Ecto neural progenitor cell (in vitro differentiated cells): ENCODE measurements at places on chromosomes 7 and 10.

DNA sequence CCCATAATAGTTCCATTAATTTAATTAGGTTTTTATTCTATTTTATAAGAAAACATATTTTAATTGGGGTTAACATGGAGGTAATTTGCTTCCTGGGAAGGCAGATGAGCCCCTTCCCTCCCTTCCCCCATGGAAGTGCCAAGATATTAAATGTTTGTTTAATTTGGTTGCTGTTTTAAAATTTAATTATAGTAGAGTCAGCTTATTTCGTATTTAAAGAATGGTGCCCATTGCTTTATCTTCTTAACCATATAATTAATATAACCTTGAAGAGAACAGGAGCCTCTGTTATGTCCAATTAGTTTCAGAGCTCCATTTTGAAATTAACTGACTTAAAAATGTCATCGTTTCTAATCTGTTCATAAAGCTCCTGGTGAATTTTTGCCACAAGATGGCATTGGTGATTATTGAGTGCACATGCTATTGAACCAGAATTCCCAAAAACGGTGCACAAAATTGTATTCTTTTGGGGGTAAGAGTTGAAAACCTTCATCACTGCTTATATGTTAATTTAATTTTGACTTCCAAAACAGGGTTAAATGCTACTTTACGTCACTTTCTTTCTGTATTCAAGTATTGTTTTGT lies 26.0 kb downstream of the KLHDC10 start:
- DNase-seq: no peak

GRCh38 chr7:37259319-37259821 lies 189.3 kb downstream of the ELMO1 start:
- no peak for DNase-seq

GRCh38 chr7:12162415-12163113 lies 48.5 kb upstream of the TMEM106B start:
- no peak for DNase-seq

- peak; percentile 46 for DNase-seq
Observed at GRCh38 chr10:111078505-111079185, 1.8 kb downstream of the ADRA2A start.

DNA sequence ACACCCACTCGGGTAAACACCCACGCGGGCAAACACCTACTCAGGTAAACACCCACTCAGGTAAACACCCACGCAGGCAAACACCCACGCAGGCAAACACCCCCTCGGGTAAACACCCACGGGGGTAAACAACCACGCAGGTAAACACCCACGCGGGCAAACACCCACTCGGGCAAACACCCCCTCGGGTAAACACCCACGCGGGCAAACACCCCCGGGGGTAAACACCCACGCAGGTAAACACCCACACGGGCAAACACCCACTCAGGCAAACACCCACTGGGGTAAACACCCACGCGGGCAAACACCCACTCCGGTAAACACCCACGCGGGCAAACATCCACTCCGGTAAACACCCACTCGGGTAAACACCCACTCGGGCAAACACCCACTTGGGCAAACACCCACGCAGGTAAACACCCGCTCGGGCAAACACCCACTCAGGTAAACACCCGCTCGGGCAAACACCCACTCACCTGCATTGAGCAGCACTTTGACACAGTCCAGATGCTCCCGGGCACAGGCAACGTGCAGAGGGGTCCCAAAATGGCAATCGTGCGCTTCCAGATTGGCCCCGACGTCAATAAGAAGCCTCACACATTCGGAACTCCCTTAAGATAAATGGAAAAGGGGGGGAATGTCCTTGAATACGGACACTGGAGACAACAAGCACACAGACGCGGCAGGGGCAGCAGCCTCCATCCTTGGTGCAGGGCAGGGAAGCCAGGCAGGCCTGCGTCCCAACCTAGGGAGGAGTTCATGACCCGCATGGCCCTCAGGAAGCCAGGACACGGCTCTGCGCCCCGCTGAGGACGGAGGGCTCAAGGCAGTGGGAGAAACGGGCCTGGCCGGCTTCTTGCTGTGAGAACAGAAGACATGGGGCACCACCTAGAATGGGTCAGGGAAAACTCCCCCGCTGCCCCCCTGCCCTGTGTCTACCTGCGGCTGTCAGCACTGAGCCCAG lies 17.6 kb downstream of the ASB13 start:
- no peak for DNase-seq

DNA sequence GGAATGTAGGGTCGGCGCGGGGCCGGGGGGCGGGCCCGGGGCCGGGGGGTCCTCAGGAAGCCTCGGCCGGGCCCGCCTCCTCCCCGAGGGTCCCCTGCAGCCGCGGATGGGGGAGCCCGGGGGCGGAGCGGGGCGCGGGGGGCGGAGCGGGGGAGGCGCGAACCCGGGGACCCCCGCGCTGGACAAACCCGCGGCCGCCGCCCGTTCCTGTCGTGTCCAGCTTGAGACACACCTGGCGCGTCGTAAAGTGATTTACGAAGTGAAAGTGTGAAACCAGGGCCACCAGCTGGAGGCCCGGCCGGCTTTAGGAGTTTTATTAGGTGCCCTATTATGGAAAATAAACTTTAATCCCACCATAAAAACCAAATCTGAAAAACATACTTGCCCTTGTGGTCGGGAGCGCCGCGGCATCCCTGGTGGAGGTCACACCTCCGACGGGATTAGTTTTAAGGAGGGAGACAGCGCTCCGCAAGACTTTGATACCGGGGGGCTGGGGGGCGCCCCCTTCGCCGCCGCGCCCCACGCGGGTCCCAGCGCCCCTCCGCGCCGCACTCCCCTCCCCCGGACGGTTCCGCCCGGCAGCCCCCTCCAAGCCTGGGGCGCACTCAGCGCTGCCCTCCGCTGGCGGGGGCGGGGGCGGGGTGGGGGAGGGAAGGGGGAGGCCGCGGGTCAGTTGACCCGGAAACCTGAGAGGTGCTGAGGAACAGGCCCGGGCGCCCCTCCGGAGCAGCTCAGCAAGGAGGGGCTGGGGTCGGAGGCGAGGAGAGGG lies 10.3 kb downstream of the MNX1 start:
- DNase-seq: peak; percentile 48

DNA sequence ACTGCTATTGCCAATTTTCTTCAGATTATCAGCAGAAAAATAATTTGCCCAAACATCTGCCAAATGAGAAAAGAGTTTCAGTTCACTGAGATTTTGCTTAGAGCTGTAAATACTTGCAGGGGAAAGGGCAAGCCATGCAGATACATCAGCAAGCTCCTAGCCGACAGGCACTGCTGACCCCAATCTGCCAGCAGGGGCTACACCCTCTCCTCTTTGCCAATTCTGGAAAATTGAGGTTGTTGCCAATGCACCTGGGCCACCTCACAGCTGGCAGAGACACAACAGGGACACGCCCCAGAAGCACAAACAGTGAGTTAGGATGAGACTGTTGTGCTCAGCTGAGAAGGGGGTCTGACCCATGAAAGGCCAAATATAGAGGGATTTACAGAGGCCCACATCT lies 129.5 kb upstream of the MYO3A start:
- no peak for DNase-seq

DNA sequence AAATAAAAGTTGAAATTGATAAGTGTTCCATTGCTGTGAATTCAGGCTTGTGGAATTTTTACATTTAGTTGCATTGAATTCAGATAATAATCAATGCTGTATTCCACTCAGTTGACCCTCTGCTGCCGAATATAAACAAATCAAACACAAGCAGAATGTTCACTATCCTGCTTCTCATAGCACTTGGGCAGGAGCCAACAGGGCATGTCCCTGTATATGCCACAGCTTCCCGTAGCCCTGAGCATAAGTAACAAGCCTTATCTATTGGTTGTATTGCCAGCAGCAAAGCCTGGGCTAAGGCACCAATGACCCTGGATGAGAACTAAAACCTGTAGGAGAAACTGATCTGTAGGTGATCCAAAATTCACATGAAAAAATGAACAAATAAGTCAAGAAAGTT lies 145.9 kb downstream of the ARHGAP12 start:
- DNase-seq: no peak

DNA sequence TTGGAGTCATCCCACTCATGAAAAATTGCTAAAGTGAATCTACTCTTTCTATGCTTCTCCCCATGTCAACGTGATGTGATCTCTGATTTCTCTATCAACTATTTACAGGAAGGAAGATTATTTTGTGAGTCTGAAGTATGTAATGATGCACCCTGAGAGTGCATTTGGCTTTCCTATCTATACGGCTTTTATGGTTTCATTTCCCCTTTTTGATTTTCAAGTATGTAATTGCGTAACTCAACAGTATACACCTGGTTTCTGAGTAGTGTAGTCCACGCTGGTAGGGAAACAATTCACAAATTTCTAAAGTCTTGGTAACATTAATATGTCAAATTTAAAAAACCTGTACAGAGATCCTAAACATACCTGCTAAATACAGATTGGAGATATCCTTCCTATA lies 194.7 kb upstream of the SEMA3A start:
- DNase-seq: no peak

DNA sequence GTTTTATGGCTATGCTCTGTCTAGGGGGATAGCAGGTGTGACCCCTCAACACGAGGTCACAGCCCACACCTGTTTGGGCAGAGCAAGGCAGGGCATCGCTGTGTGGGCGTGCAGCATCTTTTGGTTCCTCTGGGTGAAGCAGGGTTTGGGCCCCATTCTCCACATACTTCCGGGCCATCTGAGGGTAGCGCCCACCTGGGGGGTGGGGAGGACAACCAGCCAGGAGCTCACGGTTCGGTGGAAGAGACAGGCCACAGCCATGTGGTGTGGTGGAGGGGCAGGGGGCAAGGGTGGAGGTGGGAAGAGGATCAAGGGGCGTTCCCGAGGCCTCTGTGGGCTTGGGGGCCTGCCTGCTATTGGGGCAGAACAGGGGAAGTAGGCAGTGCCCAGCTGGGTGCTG lies 2.4 kb downstream of the SH2B2 start:
- DNase-seq: no peak

DNA sequence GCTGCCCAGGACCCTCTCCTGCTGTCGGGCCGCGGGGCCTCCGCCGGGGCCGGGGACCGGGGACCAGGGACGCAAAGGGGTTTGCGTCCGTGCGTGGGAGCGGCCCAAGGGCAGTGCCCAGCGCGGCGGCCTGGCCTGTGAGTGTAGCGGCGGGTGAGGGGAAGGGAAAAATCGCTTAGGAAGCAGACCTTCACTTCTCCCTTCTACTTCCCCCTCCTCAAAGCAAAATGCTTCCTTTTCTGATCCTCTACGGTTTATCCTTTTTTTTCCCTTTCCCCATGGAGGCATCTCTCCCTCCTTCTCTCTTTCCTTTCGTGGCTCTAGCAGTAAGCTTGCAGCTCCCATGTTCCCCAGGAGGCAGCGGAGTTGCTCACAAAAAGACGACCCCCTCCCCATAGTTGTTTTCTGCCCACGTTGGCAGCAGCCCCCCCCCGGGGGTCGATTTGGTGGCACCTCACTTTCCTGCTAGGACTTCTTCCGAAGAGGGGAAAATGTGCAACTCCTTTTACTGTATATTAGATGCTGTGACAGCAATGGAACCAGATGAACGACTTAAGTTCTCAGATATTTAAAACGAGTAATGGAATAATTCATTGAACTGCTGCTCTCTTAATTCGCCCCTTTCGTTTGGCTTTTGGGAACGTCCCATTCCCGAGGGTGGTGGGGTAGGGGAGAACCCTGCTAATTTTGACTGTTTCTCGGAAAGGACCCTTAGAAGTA lies 724 bp downstream of the CAPZA2 start:
- peak; percentile 58 for DNase-seq

DNA sequence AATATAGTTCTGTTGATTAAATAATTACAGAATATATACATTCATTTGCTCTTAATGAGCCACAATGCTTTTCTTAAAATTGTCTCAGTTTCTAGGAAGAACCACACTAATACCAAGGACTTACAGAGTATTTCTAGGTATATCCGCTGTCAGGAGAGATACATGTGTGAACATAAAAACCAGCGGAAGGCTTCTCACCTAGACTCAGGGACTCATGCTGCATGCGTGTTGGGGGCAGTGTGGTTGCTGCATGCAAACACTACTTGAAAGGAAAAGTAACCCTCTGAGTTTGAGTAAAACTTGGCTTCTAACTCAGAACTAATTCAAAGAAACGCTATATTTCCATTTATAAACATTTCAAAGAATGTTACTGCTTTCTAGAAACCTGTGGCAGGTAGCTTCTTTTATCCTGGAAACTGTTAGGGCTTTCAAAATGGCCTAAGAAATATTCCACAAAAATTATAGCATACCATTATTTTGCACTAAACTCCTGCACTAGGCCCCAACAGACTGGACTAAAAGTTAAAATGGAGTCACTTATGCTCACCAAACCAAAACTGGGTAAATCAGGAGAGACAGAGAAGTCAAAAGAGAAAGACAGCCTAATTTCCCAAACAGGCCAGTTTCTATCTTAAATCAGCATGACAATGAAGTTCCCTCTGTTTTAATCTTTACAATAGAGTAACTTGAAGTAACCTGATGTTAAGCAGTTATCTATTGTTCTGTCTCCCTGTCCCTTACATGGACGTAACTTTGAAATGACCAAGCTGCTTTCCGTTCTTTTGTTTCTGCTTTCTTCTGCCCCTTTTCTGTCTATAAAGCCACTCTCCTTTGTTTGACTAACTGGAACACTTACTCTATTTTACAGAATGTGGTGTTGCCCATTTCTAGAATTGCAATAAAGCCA lies 95.2 kb upstream of the FAM133B start:
- no peak for DNase-seq

DNA sequence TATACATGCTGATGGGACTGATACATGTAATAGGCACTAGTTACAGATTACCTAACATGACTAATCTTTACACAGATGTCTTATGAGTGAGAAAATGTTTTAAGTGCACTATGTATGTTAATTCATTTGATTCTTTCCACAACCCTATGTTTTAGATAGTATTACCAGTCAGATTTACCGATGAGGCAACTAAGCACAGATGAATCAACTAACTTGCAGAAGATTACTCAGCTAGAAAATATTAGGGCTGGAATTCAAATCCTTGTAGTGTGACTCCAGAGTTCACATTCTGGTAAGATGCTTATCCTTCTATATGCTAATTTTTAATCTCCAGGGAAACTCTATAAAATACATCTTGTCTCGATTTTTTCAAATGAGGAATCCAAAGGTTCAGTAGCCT lies 964.9 kb downstream of the REEP3 start:
- DNase-seq: no peak

DNA sequence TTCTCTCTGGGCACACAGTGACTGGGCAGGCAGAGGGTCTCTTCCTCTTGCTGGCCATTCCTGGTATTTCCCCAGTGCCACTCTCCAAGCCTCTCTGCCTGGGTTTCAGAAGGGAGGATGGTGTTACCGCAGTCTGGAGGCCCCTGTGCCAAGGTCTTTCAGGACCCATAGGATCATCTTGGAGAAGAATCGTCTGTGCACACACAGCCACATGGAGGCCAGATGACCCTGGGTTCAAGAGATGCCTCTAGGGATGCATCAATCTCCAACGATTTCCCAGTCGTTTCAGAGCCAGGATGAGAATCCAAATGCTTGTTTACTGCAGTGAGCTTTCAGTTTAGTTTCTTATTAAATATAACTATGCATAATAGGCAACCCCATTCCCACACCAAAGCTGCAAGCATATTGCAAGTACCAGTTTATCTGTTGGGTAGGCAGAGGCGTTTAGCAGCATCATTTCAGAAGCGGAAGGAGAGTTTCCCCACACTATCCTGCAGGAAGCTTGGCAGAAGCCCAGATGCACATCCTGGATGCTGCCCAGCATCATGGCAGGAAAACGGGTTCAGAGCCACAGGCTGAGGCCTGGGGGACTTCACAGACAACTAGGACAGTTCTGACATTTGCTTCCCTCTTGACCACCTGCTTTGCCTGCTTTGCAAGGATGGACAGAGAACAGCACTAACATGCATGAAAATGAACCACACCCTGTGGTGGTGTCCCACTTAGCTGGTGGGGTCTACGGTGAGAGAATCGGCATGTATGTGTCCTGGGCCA lies 134.7 kb upstream of the FAM20C start:
- DNase-seq: no peak
